RWPE2 (cell line): ENCODE measurements at places on chromosomes 7 and 10.
A peak's percentile ranks its signal among the peaks of the same experiment; 100 is the strongest.

DNA sequence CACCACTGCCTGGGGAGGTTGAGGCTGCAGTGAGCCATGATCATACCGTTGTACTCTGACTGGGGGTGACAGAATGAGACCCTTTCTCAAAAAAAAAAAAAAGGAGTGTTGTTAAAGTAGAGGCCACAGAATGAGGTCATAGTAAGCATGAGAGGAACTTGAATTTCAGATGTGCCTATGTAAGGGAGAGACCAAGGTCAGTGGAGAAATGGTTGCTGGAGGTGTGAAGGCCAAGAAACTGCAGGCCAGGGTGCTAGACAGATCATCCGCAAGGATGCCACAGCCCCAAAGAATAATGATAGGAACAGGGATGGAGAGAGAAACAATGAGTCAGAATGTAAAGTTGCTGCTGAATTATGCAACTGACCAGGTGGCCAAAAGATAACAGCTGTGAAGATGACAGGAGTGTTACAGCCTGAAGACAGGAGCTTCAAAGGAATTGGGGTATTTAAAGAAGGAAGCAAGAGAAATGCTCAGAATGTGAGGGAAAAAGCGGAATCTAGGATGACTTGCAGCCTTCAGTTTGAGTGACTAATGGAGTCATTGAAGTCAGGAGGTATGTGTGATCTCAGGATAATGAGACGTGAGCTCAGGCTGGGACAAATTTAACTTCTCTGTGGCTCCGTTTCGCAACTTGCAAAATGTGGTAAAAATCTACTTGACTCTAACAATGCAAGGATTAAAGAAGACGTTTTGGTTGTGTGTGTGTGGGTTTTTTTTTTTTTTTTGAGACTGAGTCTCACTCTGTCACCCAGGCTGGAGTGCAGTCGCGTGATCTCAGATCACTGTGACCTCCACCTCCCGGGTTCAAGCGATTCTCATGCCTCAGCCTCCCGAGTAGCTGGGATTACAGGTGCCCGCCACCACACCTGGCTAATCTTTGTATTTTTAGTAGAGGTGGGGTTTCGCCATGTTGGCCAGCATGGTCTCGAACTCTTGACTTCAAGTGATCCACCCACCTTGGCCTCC is 22.2 kb downstream of the TYW1B start:
- no peak for DNase-seq

DNA sequence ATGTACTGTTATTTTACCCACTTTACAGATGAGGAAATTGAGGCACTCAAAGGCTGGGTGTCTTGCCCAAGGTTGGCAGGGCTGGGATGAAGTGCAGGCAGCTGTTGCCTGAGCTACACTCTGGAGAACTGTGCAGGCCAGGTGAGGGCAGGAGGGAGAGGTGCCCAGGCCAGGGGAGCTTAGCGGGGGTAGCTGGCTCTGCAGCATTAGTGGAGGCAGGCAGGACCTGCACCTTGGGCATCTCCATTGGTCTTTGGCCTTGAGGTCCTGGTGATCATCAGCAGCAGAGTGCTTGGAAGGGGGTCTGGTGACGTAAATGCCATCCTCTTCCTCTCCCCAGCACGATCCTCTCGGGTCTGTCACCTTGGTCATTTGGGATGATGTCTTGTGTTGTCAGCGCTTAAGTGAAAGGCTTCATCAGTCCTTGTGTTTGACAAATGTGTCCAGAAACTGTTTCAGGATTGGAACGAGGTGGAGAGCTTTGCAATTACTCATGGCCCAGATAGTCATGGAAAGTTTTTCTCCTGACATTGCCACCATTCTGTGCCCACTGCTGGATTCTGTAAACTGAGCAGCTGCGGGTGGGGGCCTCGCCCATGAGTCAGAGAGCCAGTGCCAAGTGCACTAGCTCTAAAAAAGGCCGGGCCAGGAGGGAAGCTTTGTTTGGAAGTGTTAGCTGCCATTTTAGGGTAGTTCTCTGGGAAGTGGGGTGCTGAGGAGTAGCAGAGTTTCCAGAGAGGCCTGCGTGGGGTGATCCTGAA is 47.6 kb downstream of the TSPAN15 start:
- DNase-seq: no peak

GRCh38 chr10:47404446-47404845 is 20.4 kb upstream of the ZNF488 start:
- no peak for DNase-seq

DNA sequence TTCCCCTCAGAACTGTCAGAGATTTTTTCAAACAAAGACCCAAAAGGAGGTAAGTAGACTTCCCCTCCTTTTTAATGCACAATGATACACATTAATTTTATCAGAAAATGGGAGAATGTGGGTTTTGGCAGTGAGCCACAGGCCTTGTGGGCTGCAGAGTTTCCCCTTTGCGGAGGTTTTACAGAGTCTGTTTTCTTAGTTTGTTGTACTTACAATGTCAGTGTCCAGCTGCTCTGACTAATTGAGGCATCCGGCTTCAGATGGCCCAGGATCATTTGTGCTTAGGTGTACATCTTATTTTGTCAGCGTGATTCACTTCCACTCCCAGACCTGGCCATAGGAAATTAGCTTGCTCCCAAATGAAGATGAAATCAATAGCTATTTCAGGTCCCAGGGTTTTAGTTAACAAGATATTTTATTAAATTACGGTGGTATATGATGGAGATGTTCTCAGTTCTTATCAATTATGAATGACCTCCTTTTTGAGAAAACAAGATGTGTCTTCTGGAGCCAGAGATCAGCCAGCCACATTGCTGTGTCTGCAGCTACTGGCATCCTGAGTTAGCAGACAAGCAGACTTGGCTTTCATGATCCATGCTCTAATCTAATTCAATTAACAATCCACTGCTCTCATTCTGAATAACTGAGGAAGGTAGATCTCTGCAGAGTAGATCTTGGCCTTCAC is 1086.6 kb upstream of the SORCS1 start:
- no peak for DNase-seq

DNA sequence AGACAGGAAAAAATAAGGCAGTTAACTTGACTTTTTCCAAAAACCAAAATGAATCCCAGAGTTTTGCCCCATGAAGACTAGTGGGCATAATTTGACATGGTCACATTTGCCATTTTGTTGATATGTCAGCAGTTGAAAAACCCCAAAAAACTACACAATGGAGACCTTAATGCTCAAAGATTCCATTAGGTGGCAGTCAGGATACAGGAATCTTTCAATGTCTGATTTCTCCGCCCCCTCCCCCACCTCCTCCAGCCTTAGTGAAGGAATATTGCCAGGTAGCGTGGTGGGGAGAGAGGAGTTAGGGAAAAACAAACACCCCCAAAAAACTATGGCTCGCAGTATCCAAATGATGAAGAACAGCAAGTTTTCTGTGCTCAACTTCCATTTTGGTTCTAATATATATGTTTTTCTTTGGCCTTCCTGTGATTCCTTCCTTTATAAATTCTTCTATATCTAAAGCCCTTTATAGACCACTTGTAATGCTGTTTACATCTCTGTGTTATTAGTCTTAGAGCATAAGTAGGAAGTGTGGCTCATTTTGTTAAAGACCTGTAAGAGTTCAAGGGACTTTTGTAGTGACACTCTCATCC is 6.7 kb upstream of the SMNDC1 start:
- DNase-seq: no peak

DNA sequence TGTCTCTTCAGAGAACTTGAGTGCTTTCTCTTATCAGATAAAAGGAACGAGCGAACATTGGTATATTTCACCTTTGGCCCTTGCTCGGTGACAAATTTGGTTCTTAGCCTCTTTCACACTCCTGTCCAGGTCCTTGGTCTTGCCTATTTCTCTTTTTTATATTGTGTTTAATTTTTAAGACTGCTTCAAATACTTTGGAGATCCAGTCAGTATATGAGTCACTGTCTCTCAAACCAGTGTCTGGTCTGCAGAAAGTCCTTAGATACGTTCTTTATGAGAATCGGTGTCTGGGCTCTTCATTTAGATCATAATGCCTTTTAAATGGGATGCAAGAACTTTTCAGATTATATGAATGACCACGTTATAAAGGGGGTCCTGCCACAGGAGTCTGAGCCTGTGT is 55.0 kb downstream of the PIK3AP1 start:
- DNase-seq: no peak

DNA sequence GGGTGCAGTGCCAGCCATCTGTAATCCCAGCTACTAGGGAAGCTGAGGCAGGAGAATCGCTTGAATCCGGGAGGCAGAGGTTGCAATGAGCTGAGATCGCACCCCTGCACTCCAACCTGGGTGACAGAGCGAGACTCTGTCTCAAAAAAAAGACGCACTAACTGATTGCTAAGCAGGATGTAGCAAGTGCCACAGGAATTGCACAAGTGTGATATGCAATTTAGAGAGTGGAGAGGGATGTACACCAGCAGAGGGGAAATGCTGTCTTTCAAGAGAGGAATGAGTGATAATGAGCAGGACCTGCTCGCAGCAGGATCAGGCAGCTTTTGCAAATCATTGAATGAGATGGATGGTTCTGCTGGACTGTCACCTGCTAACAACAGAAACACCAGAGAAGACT is 13.3 kb upstream of the SLC16A12 start:
- no peak for DNase-seq

DNA sequence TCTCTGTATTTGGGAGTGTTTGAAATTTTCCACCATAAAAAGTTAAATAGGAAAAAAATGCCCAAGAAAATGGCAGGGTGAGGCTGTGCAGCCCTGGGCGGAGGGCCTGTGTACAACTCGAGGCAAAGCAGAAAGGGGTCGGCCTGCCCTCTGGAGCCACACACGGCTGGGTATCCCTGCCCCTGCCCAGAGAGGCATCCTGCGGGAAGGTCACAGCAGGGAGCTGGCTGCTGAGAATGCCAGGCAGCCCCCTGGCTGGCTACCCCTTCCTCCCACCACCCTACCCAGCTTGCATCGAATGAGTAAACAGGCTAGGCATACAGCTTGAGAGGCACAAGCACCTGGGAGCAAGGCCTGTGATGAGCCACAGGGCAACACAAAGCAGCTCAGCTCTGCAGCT is 46.1 kb downstream of the CAMK2B start:
- no peak for DNase-seq

GRCh38 chr7:103003004-103003403 is 71.6 kb downstream of the FBXL13 start:
- DNase-seq: no peak

DNA sequence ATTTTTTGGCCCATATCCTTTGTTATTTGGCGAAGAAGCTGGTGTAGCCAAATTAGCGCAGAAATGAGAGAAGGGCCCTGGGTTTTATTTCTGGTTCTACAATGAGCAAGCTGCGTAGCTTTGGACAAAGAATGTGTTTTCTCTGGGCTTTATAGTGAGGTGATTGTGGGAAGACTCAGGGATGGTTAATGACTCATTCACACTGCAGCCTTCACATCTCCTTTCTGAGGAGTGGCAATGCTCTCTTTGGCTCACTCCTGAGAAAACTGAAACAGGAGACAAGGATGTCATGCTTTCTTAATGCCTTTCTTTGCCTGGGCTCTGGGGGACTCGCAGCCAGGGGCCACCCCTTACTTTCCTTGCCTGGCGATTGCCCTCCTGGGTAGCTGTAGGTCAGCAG is 271.0 kb upstream of the PODXL start:
- DNase-seq: no peak

- DNase-seq: no peak
These were observed 6.2 kb downstream of the HHEX start for GRCh38 chr10:92695679-92696605.

- no peak for DNase-seq
These were observed 219.9 kb downstream of the TCF7L2 start for GRCh38 chr10:113169853-113170460.

DNA sequence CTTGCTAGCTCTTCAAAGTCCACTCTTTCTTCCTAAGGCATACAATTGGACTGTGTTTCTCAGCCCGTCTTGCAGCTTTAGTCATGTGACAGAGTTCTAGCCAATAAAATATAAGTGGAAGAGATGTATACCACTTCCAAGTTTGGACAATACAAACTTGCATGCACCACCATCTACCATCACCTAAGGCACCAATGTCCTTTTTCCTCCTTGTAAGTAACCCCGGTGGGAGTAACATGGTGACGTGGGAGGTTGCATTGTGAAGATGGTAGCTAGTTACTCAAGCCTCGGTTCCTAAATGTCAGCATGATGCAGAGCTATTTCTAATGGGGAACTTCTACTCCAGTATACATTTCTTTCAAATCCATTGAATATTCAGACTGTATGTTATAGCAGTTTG is 5.3 kb upstream of the CACNB2 start:
- no peak for DNase-seq

DNA sequence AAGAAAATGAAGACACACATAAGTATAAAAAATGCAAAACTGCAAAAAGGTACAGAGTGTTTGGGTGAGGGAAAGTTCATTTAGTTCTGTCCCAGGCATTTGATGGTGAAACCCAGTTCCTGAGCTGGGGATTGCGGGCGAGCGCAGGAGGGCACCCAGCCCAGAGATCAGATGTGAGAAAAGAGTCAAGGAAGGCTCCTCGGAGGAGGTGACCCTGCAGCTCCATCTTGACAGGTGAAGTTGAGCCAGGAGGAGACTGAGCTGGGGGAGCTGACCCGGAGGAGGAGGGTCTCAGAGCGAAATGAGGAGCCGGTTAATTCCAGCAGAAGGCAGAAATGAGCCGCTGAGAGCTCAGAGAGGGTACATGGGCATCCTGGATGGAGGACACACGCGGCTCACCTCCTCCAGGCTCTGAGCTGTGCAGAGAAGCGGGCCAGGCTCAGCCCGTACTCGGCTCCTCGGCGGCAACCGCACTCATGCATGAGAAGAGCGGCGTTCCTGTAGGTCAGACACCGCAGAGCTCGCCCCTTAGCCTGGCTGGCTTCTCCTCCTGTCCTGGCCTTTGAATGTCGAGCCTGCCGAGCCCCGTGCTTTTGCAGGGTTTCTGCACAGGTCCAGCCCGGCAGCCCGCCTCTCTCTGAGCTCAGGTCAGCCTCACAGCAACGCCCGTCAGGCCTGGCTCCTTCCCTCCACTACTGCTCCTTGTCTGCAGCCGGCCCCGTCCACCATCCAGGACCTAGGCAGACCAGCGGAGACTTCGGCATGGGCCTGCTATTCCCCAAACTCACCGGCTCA is 9.5 kb upstream of the RAMP3 start:
- DNase-seq: peak; percentile 53

DNA sequence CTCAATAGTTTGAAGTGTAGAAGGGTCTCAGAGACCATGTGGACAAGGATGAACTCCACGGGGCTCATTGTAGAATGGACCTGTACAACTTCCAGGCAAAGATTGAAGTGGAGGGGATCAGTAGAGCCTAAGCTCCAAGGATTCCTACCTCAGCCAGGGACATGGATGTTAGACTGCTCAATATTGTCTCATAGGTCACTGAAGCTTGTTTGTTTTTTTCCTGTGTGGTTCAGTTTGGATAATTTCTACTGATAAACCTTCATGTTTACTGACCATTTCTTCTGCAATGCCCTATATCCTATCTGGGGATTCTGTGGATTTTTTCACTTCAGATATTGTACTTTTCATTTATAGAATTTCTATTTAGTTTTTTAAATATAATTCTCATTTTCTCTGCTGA is 8.9 kb downstream of the DYDC2 start:
- no peak for DNase-seq

GRCh38 chr10:128713471-128713870 is 587.2 kb upstream of the MKI67 start:
- DNase-seq: no peak

GRCh38 chr10:34916314-34916713 is 101.2 kb upstream of the PARD3 start:
- no peak for DNase-seq

GRCh38 chr7:105614341-105614840 is 33.1 kb upstream of the EFCAB10 start:
- no peak for DNase-seq
